ENCODE measurements at places on chromosomes 5 and 9.

DNA sequence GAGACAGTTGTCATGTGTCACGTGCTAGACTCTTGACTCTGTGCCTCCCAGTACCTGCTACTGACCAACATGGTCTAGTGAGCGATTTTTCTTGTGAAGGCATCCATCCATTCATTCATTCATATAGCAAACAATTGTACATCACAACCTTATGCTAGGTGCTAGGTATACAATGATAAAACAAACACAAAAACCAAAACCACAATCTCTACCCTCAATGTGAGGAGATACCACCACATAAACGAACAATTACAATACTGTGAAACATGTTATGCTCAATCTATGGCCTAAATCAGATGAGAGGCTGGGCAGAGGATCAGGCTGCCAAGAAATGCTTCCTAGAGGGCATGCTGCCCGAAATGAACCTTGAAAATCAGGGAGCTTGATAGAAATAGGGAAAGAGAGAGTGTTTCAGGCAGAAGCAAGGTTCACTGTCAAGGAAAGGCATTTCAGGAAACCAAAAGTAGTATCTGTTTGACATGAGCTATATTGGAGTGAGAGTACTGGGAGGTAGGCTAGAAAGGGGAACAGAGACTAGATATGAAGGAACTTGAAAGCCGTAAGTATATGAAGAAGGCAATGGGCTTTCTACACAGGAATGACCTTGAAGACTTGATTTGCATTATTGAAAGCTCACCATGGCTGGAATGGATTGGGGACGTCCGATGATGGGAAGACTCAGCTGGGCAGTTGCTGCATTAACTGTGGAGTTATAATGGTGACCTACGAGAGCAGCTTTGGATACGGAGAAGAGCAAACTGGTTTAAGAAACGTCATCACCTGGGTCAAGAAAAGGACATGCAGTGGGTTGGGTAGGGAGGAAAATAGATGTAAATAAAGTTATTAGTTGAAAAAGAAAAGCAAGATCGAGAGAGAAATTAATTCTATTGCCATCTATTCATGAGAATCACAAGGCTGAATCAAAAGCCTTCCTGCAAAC lies 90.1 kb downstream of the THBS4 start:
- no peak for DNase-seq

GRCh38 chr5:31855134-31856040 lies 216.5 kb downstream of the PDZD2 start:
- DNase-seq: peak; percentile 39

DNA sequence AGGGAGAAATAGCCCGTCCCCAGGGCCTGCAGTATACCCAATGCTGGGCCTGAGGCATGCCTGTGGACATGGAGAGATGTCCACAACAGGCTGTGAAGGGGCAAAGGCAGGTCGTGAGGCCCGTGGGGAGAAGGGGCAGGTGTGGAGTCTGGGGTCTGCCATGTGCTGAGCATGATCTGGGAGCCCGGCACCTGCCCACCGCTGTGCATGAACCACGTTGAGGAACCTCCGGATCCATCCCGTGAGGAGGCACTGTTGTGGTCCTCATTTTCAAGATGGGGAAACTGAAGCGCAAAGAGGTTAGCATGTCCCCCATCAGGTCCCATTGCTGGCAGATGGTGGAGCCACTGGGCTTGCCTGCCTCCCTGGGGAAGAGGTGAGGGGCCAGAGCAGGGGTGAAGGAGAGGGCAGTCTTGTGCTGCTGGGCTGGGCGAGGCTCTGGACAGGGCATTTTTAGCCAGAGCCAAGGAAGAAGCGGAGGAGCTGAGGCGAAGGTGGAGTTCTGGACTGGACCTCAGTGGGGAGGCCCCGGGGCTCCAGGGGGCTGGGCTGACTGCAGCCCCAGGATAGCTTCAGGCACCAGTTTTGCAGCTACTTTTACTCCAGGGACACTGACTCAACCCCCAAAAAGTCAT lies 46.5 kb downstream of the LRSAM1 start:
- no peak for DNase-seq

GRCh38 chr9:97673922-97674321 lies 23.2 kb downstream of the XPA start:
- no peak for DNase-seq

DNA sequence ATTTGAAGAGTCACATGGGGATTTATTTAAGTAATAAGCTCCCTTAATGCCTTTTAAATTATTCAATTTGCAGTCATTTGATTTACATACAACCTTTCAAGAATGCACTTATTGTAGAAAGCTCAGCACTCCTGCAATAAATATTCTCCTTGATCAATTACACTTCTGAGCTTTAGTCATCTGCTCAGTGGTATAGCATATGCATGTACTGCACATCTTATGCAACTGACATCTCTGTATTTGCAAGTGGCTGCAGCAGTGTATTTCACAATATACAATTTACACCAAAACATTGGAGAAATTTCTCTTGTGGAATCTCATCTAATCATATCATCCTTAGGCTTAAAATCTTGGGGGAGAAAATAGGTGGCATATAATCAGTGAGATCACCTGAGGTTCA lies 325.7 kb downstream of the SLF1 start:
- no peak for DNase-seq

DNA sequence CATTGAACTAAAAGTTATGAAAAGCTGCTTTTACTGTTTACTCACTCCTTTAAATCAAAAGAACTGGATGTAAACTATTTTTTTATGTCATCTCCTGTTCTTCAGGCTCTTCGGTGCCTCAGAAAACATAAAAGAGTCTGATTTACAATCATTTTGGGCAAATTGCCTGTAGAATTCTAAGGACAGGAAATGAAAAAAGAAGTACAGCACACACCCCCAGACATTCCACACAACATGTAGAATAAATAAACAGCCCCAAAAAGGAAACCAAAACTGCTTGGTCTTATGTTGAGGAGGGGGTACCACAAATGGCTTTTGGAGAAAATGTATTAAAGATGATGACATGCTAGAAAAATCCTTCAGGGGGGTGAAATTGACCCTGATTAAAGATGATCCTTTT lies 57.2 kb downstream of the ITGA1 start:
- DNase-seq: no peak

- no peak for DNase-seq
These were observed 113.6 kb downstream of the DEPDC1B start for GRCh38 chr5:60586307-60586901.

DNA sequence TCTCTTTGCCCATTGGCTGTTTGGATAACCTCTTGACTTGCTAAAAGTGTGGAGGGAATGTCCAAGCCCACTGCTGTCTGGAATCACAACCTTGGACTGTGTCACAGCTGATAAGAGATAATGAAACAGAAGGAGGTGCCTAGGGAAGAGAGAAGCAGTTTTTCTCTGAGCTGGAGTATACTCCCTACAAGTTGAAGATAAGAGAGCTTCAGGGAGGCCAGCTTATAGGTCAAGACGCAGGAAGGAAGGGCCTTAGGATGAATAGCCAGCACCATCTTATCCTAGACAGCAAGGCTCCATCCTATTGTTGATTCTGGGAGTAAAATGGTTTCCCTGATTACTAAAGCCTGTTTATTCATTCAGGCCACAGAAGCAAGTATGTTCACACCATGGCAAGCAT lies 244.7 kb downstream of the NPR3 start:
- no peak for DNase-seq

- no peak for DNase-seq
These were observed 12.0 kb downstream of the IRX2 start for GRCh38 chr5:2739360-2740050.

DNA sequence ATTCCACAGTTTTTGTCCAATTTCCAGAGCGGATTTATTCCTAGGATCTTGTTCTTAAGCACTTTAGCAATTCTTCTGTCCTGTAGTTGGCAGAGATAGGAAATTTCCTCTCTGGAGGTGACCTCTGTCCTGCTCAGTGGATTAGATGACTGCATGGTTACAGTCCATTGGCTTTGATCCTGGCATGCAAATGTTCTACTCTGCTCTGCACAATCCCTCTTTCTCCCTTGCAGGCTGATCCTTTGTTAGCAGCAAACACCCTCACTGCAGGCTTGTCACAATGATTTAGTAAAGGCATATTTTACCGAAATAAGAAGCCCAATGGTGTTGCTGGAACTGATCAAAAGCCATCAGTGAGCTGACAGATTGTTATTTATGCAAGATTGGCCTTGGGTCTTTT lies 243.8 kb downstream of the COX7C start:
- DNase-seq: no peak

- DNase-seq: no peak
These were observed 143.7 kb downstream of the ACER2 start for GRCh38 chr9:19552282-19553105.

GRCh38 chr5:95863383-95863757 lies 40.8 kb upstream of the GLRX start:
- DNase-seq: no peak

DNA sequence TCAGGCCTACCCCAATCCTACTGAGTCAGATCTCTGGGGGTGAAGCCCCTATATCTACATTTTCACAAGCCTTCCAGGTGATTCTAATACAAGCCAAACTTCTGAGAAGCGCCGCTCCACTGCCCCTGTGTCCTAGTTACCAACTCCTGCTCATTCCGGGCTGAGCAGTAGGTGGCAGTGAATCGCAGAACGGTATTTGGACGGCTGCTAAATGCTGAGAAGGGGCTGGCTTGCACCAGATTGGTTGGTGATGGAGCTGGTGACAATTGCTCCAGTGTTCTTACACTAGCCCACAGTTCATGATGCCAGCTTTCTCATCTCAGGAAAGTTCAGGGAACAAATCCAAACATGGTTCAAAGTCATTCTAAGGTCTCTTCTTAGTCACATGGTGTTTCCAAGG lies 31.1 kb upstream of the FGF1 start:
- peak; percentile 32 for DNase-seq

GRCh38 chr5:145483212-145483611 lies 351.9 kb downstream of the PRELID2 start:
- DNase-seq: no peak

DNA sequence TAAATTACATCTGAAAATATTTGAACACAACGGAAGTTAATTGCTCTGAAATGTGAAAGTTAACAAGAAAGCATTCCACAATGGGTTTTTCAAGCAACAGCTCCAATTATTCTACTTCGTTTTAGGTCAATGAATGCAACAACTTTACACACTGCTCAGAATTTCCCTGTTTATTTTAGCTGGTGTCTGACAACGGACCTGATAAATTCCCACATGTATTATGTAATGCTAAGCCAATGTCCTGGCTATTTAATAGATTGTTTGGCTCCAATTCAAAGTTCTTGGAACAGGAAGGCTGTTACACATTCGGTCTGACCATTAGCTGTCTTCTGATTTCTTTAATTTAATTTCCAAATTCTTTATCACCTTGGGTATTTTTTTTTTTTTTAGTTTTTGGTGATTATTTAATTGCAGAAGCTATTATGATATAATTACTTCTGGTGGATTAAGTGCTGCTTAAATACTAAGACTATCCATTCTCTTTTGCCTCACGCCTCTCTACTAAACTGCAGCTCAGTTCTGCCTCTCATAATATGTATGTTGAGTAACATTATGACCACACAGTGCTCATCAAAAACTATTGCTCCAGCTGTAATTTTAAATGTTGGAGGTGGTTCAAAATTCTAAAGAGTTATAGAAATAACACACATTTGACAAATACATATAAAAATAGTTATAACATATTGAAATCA lies 57.9 kb downstream of the MEF2C start:
- no peak for DNase-seq

DNA sequence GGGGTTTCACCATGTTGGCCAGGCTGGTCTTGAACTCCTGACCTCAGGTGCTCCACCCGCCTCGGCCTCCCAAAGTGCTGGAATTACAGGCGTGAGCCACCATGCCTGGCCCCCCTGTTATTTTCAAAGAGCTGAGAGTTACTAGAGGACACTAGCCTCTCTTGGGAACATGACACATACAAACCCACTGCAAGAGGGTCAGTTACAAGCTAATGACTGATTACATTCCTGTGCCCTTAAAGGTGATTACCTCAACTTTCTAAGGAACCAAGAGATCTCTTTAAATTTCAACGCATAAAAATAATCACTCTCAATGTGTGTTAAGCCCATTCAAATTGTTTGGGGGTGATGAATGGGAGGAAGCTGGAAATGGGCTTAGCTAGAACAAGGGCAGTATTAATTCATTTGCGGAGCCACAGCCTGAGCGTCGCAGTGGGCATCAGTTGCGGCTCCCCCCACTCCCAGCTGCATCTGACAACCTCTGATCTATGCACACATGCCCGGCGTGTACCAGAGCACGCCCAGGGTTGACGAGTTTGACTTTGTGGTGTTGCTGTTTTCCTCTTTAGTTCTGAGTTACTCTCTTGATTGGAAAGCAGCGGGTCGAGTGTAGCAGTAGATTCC lies 146.9 kb downstream of the GOLPH3 start:
- no peak for DNase-seq

GRCh38 chr9:129408535-129409215 lies 212.2 kb downstream of the C9orf50 start:
- DNase-seq: no peak

- DNase-seq: no peak
These were observed 32.3 kb downstream of the NTRK2 start for GRCh38 chr9:84701801-84702200.

- no peak for DNase-seq
These were observed 213.5 kb upstream of the TARS1 start for GRCh38 chr5:33227247-33227646.

GRCh38 chr5:161284445-161284844 lies 262.1 kb downstream of the GABRB2 start:
- DNase-seq: no peak

GRCh38 chr5:170554521-170555267 lies 50.9 kb downstream of the KCNIP1 start:
- DNase-seq: no peak

DNA sequence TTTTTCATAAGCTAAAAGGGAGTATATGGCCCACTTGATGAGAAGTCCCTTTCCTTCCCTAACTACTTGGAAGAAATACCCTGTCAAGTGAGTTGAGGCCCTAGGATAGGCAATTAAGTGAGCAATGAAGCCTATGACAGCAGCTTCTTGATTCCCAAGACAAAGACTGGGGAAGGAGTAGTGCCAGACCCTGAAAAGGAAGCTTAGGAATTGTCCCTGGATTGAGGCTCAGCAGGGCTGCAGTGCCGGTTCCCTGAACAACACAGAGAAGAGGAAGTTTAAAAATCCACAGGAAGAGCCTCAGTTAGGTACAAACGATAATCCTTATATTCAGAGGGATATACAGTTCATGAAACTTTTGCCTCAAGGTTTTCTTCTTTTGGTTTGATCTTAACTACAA lies 61.8 kb upstream of the RAD23B start:
- no peak for DNase-seq

GRCh38 chr9:12784461-12785259 lies 9.8 kb downstream of the LURAP1L start:
- DNase-seq: no peak

DNA sequence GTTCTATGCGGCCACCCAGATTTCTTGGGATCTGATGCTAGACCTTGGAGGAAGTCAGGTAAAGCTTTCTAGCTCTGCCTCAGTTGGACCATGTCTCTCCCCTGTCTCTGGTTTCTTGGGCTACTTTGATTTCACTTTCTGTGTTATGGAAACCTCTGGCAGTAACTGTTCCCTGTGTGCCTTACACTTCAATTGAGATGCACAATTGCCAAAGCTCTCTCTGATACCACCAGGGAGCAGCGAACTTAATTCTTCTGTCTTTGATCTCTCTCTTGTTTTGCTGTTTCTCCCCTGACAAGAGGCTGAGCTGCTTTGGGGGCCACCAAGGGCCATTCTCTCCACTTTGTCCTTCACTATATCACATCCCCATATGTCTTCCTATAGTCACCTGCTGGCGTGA lies 61.4 kb downstream of the PGM5 start:
- no peak for DNase-seq

GRCh38 chr5:39696672-39697398 lies 272.1 kb upstream of the DAB2 start:
- no peak for DNase-seq

All from activated CD8-positive, alpha-beta memory T cell treated with anti-CD3 and anti-CD28 coated beads, Interleukin-2, amount 50 U/mL, for 4 hours (primary cell).